ENCODE measurements at places on chromosomes 4 and X. TPM values are rescaled to one million over a fixed set of nuclear protein-coding genes. Genes with fewer than 3 reads are reported as not detected.

GRCh38 chrX:74514384-74514783 is 93.1 kb downstream of the SLC16A2 start:
- no peaks in the 10 kb centered on the region for H3K36me3 ChIP-seq
- no peak for DNase-seq
- H3K27me3 ChIP-seq: peaks cover 1% of the 10 kb centered on the region

- no peaks in the 10 kb centered on the region for H3K27me3 ChIP-seq
- H3K4me1 ChIP-seq: peaks cover 38% of the 10 kb centered on the region
- peak; percentile 73 for DNase-seq
- peak overlapping the region; percentile 78 for H3K27ac ChIP-seq
- H3K36me3 ChIP-seq: no peaks in the 10 kb centered on the region
- peak overlapping the region; percentile 42 for H3K4me3 ChIP-seq
Observed at GRCh38 chrX:123084797-123085196, 99.3 kb upstream of the GRIA3 start.

GRCh38 chrX:24149351-24150050 is at the start of gene ZFX:
ZFX (plus strand) TSS chrX:24149729; CDS start chrX:24172743, 23,014 bp downstream.
- peak within 1 kb of the TSS; percentile 96 for H3K4me3 ChIP-seq
- H3K27me3 ChIP-seq: peaks cover 3% of the 10 kb centered on the region
- peak within 1 kb of the TSS; percentile 94 for H3K27ac ChIP-seq

MAGED1 gene
- 475 TPM for total RNA-seq

DNA sequence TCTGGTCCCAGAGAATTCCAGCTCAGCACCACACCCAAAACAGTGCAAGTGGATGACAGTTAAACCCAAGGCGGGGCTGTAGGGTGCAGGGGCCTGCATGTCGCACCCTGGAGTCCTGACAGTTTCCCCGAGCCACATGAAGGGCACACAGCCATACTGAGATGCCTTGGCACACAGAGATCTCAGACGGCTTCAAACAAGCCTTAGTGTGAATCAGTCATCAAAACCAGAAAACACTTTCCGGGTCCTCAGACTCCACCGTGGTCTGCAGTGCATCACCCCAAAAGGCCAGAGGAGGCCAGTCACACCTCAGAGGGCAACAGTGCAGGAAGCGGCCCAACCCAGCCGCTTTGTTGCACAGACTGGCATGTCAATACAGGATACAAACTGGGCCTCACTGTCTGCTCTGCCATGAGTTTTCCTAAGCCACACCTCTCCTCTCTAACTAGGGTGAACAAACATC is 64.6 kb upstream of the ENPP6 start:
- no peaks in the 10 kb centered on the region for H3K4me1 ChIP-seq
- DNase-seq: no peak
- H3K36me3 ChIP-seq: no peaks in the 10 kb centered on the region
- H3K4me3 ChIP-seq: no peak overlapping the region
- H3K27ac ChIP-seq: no peak overlapping the region

MAGEA8 gene
- total RNA-seq: not detected

DNA sequence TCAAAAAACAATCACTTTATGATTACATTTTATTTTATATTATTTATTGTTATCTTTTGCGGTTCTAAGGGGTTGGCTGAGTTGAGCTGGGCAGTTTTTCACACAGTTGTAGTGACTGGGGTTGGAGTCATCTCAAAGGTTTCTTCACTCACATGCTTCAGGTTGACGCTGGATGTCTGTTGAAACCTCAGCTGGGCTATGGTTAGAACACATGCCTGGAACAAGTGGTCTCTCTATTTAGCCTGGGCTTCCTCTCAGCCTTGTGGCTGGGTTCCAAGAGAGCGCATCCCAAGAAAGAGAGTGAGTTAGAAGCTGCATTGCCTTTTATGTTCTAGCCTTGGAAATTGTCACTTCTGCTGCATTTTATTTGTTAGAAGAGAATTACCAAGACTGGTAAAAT is 87.4 kb downstream of the CBLL2 start:
- no peak overlapping the region for H3K27ac ChIP-seq
- H3K36me3 ChIP-seq: no peaks in the 10 kb centered on the region
- H3K27me3 ChIP-seq: peaks cover 2% of the 10 kb centered on the region

- no peak for DNase-seq
- H3K27me3 ChIP-seq: peaks cover 3% of the 10 kb centered on the region
- H3K4me1 ChIP-seq: no peaks in the 10 kb centered on the region
- no peak overlapping the region for H3K4me3 ChIP-seq
Observed at GRCh38 chrX:104118765-104119164, 6.4 kb downstream of the ZCCHC18 start.

PRSS48 gene
- total RNA-seq: not detected

RHOXF2 gene
- total RNA-seq: not detected

DNA sequence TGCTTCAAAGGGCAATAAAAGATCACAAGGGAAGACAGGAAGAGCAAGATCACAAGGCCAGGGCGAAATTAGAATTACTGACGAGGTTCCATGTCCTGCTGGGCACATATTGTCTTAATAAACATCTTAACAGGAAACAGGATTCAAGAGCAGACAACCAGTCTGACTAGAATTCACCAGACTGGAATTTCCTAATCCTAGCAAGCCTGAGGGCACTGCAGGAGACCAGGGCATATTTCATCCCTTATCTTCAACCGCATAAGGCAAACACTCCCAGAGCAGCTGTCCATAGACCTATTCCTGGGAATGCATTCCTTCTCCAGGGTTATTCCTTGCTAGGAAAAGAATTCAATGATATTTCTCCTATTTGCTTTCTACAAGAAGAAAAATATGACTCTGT is 12.4 kb upstream of the TDO2 start:
- H3K4me1 ChIP-seq: peaks cover 6% of the 10 kb centered on the region
- no peak overlapping the region for H3K4me3 ChIP-seq
- DNase-seq: no peak
- H3K36me3 ChIP-seq: no peaks in the 10 kb centered on the region
- no peak overlapping the region for H3K27ac ChIP-seq

GRCh38 chr4:113394108-113394729 is 344.8 kb downstream of the ANK2 start:
- no peaks in the 10 kb centered on the region for H3K27me3 ChIP-seq
- no peak overlapping the region for H3K4me3 ChIP-seq
- DNase-seq: no peak
- H3K4me1 ChIP-seq: peaks cover 19% of the 10 kb centered on the region
- no peak overlapping the region for H3K27ac ChIP-seq
- H3K36me3 ChIP-seq: no peaks in the 10 kb centered on the region
